Naive thymus-derived CD8-positive, alpha-beta T cell (primary cell): ENCODE measurements at places on chromosomes 7 and 10. TPM values are rescaled to one million over a fixed set of nuclear protein-coding genes. Genes with fewer than 3 reads are reported as not detected.

Gene CASTOR2
- 7.7 TPM for total RNA-seq

Gene CABCOCO1
- total RNA-seq = not detected

Gene UPK3BL1
- 77.3 TPM for total RNA-seq

Gene FKBP6
- not detected for total RNA-seq

Gene C7orf57
- not detected for total RNA-seq

Gene GBX1
- total RNA-seq = not detected

GRCh38 chr10:125802739-125803138 lies 20.3 kb downstream of the UROS start:
- DNase-seq = no peak

DNA sequence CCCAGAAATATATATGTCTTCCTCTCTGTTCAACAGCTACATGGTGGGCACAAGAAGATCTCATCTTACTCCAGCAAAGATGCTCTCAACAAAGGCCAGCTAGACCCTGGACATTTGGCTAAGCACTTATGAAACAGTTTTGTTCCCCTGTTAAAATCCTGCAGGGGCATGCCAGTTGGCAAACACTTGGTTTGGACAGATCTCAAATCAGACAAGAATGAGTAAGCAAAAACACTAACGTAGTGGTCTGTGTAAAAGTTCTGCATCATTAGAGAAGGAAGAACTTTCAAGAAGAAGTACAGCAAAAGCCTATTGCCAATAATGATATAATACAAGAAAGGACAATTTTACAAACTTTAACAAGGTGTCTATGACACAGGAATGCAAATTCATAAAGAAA lies 125.6 kb downstream of the CALN1 start:
- DNase-seq = no peak

DNA sequence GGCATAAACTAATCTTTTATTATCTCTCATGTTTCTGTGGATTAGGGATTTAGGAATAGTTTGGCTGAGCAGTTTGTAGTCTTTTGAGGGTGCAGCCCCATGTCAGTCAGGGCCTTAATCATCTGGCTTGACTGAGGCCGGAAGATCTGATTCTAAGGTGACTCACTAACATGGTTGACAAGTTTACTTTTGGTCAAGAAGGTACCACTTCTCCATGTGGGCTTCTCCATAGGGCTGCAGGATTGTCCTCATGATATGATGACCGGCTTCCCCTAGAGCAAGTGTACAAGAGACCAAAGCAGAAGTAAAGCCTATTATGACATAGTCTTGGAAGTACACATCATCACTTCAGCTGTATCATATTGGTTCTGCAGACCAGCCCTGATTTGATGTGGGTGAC lies 45.9 kb upstream of the OIT3 start:
- DNase-seq = no peak

DNA sequence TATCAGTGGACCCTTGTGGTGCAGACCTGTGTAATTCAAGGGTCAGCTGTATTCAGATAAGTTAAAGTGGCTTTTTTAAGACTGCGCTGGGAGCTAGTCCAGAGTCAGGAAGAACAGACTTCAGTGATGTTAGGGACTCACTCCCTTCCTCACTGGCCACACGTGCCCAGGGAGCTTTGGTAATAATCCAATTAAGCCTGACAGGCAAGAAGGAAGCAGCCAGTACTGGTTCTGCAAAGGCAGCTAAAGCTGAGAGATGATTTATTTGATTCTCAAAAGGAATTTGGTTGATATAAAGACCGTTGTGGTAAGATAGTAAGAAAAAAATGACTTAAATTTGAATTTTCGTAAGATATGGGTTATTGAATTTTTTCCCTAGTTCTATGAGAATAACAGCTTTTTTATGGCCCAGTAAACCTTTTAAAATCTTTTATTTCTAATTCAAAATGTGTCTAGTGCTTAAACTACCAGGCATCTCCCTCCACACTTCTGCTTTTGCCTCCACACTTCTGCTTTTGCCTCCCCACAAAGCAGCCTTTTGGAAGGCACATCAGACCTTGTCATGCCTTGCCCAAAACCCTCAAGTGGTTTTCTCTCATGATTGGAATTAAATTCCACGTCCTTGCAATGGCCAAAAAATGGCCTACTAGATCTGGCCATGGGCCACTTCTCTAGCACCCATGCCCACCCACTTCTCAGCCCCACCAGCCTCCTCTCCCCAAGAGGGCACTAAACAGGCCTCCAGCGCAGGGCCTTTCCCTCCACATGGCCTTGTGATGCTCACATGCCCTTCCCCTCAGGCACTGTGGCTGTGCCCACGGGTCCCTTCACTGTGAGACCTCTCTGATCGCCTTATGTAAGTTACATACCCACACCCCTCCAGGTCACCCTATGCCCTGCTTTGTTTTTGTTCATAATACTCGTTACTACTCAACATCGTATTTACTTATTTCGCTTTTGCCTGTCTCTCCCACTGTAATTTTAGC lies 92.5 kb downstream of the POU6F2 start:
- no peak for DNase-seq

DNA sequence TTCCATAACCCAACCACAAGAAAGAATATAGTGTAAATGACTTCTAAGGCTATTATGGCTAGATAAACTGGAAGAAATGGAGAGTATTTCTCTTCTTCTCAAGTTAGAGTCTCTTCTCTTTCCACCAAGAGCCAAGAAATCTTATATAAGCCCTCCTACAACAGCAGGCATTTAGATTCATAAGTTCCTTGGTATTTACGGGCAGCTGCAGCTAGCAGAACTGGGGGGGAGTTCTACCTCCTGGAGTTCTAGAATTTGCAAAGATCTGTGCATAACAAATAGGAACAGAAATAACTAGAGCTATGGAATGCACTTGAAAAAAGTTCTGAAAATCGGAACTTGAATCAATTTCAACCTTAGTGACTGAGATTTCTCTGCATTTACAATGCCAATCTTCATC lies 715.2 kb upstream of the GRM3 start:
- no peak for DNase-seq

- DNase-seq = no peak
Measured at GRCh38 chr7:113200281-113200680, 81.9 kb upstream of the SMIM30 start.

DNA sequence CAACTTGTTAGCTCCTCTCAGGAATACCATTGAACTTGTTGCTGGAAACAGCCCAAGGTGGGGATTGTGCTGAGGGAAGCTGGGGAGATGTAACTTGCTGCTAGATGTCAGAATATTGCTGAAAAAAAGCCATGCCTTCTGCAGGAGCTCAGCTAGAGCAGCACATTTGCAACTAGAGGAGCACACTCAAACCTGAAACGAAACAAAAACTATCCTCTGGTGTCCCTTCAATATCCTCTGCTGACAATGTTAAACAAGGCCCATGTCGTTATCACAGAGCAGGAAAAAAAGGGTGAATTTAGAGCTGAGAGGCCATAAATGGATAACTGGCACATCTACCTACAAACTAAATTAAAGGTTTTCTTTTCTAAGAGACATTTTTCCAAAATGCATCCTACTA lies 53.7 kb upstream of the MACC1 start:
- no peak for DNase-seq

GRCh38 chr10:55629793-55630490 lies 731.1 kb downstream of the ZWINT start:
- no peak for DNase-seq

DNA sequence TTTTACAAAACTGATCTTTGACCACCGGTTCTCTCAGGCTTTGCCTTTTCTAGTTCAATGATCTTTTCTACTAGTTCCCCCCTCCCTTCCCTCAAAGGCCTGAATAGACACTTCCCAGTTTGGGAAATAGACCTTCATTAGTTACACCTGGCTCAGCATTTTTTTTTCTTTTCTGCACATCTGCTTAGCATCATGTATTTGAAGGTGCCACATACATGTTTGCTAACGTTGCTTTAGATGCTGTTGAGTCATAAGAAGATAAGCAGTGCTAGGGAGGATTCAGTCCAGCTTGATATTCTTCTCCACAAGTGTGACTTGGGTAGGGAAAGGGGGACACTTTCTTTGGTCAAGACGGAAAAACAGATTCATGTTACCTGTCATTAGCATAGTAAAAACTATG lies 78.3 kb downstream of the BICC1 start:
- no peak for DNase-seq

DNA sequence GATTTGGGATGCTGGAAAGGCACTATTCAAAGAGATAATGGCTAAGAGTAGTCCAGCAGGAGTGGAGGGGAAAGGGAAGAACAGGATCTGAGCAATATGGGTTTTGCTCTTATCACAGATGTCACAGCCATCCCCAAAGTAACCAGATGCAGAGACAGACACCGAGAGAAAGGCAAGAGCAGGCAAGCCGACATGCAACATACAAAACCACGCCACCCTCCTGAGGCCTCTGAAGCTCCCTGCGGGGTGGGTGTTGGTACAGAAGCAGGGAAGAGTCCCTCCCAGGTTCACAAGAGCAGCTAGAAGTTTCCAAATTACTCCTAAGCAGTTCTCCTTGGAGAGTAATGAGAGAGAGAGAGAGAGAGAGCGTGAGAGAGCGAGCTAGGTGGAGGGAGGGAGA lies 10.8 kb upstream of the C10orf53 start:
- no peak for DNase-seq

DNA sequence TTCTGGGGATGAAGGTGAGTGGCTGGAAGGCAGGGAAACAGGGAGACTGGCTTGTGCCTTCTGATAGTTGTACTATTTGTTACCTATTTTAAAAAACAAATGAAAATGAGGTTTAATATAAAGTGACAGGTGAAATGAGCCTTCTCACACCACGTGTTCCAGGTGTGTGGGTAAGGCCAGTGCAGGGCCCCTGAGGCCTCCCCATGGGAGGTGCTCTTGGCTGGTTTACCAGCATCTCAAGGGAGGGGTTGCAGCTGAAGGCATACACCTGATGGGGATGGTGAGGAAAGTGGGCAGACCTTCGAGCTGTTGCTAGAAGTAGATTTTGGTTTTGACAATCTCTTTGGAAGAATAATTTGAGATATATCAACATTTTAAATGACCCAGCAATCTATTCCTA lies 103.6 kb downstream of the ARHGAP22 start:
- DNase-seq = no peak

DNA sequence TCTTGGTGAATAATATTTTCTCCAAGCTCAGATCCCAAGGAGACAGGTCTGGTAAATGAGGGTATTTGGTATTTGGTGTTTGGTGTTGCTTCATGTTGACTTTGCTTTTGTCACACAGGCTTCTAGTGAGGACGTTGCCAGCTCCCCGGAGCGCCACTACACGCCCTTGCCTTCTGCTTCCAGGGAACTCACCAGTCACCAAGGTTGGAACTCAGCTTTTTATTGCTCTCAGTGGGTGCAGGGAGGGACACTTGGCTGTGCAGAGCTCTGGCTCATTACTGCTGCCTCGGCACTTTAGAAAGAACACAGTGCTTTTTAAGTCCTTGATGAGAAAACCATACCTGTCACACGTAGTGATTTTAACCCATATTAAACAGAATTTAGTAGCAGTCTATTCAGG lies 892.9 kb downstream of the LRMDA start:
- DNase-seq = no peak
